ENCODE measurements at places on chromosomes 12 and 14.
A peak's percentile ranks its signal among the peaks of the same experiment; 100 is the strongest.

DNA sequence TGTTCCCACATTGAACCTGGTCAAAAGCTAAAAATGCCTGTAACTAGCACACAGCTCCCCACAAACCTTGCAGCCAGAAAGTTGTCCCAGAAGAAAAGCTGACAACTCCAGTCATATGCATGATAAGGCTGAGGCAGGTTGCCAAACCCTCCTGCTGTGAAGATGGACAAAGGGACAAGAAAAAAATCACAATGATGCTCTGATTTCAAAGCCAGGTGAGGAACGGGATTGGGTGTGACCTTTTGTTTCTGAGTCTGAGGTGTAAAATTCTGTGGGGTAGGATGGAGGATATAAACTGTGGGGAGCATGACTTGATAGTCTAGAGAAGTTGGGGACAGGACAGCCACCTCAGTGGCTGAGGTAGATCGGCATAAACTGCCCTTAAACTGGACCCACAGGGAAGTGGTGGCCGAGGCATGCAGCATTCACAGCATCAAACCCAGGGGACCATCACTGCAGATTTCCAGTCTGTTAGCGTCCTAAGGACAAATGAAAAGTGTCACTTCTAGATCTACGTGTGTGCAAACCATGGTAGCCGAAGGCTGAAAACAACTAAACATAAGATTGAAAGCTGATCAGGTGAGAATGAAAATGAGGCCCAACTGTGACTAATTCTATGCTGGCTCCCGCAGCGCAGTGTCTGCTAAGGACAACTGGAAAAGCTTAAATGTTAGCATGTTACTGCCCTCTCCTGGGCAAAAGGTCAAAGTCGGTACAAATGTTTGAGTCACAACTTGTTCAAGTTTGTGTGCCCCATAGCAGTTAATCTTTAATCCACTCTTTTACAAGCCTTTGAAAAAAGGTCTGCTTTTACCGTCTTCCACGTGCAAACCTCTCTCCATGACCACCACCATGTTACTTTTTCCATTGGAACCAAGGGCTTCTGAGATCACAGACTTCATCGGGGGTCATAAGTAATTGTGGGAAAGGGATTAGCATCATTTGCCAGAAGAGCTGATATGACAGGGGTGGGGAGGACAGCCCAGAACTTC lies 39.8 kb downstream of the GRIN2B start:
- no peak for DNase-seq

GRCh38 chr14:41586237-41586636 lies 20.4 kb upstream of the LRFN5 start:
- no peak for DNase-seq

- DNase-seq = peak; percentile 30
These were observed 47.3 kb upstream of the TMED10 start for GRCh38 chr14:75223664-75224154.

DNA sequence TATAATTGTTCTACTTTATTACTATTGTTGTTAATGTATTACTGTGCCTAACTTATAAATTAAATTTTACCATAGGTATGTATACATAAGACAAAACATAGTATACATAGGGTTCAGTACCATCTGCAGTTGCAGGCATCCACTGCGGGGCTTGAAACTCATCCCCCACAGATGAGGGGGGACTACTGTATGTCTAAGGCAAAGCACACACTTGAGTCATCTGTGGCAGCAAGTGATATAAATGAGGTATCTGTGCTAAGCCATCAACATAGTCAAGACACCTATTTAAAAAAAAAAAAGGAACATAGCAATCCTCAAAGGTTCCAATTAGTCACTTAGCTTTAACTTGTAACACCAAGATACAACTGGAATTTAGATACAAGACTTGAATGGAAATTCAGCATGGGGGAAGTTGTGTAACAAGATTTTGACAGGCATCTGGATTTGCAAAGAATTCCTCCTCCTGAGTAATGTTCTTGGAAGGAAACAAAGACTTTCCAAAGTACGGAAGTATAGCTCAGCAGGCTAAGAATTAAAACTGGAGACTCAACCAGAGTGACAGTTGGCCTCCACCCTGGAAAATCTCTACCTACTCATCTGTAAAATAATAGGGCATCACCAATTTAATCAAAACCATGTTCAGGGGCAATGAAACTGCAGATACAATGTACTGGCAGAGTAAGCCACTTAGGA lies 14.9 kb downstream of the DCAF5 start:
- no peak for DNase-seq

- DNase-seq = peak; percentile 9
These were observed 14.7 kb downstream of the SLC48A1 start for GRCh38 chr12:47787596-47788319.

GRCh38 chr14:36717363-36717762 lies 55.7 kb downstream of the PAX9 start:
- no peak for DNase-seq

- DNase-seq = no peak
These were observed 20.4 kb downstream of the EID3 start for GRCh38 chr12:104323899-104324298.

DNA sequence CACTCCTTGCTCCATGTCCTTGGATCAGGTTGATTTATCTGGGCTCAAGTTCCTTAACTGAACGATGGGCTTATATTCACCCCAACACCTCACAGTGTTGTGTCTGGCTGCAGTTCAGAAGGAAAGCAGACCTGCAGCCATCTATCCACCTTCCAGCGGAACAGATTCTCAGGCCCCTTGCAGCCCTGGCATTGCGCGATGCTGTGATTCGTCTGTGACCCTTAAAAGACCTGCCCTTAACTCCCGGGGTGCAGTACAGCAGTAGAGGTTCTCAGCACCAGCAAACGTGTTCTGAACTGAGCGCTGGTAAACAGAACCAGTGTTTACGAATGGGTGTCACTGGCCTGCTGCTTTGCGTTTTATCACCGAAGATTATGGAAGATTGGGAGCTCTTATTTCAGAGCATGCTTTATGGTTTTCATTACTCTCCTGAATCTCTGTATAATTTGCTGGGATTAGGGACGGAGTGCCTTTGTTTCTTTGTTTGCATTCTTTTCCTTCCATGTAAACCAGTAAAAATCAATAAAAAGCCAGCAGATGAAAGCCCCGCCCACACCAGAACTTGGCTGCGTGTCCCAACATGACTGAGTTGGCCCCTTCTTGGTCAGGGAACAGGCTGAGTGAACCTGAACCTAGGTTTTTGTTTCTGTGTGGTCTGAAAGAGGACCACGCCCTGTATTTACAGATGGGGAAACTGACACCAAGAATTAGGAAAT lies 286.7 kb upstream of the CRY1 start:
- no peak for DNase-seq

DNA sequence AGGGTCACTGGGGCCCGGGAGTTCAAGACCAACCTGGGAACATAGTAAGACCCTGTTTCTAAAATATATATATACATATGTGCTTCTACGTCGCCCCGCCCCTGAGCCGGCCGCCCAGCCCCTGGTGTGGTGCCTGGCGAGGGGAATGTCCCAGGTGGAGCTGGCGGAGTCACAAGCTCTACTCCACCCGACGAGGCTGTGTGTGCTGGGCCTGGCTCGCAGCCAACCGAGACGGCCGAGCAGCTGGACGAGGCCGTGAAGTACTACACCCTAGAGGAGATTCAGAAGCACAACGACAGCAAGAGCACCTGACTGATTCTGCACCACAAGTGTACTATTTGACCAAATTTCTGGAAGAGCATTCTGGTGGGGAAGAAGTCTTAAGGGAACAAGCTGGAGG lies 22.1 kb upstream of the ITPK1 start:
- peak; percentile 63 for DNase-seq

DNA sequence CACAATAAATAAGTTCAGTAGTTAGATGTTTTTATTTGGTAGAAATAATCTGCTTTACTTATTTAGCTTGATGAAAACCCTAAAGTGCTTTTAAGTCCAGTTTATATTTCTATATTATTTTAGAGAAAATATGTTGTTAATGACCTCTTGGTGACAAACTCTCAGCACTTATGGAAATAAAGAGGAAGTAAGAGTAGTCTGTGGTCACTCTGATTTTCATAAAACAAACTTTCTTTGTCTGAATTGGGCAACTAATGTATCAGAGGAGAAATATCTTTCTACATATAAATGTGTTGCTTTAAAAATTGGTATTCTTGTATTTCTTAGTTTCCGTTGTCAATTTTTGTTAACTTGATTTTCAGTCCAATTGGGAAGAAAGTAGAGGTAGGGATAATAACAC lies 878.9 kb upstream of the SEL1L start:
- no peak for DNase-seq

- DNase-seq = no peak
These were observed 1108.9 kb downstream of the BCL11B start for GRCh38 chr14:98162856-98163805.

- no peak for DNase-seq
These were observed 101.6 kb downstream of the TSPAN9 start for GRCh38 chr12:3178671-3179313.

DNA sequence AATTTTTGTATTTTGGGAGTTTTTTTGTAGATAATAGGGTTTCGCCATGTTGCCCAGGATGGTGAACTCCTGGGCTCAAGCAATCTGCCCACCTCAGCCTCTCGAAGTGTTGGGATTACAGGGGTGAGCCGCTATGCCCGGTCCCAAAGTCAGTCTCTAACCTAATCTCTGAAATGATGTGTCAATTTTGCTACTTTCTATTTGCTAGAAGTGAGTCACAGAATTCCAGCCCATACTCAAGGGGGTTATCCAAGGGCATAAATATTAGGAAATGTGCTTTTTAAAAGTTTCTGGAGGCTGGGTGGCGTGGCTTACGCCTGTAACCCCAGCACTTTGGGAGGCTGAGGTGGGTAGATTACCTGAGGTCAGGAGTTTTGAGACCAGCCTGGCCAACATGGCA lies 40.5 kb downstream of the RESF1 start:
- DNase-seq = no peak

GRCh38 chr14:34701808-34702207 lies 12.6 kb downstream of the CFL2 start:
- no peak for DNase-seq

DNA sequence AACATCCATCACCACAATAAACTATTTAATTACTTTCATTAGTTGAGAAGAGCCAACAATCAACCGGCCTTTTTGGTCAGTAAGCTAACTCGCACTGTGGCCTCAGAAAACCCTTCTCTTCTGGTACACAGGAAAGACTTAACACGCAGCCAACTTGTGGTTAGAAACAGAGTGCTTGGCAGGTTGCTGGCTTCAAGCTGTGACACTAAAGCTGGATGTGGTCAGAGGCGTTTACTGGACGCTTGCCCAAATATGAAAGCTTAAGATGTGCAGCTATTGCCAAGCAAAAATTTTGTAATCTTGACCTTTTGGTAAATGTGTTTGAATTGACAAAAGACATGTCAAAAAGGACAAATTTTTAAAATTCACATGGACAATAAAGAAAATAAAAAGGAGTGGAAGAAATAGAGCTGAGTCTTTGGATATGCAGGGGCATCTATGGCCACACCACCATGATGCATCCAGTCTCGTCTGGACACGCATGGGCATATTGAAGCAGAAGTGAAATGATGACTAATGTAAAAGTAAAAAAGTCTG lies 2.6 kb upstream of the KLRK1 start:
- DNase-seq = peak; percentile 56

DNA sequence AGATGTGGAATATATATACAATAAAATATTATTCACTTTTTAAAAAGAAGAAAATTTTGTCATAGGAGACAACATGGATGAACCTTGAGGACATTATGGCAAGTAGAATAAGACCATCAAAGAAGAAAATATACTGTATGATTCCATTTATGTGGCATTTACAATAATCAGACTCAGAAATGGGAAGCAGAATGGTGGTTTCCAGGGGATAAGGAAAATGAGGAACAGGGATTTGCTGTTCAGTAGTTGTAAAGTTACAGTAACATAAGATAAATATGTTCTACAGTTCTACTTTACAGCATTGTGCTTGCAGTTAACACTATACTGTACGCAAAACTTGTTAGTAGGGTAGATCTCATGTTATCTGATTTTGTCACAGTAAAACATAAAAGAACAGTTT lies 1271.0 kb downstream of the LRFN5 start:
- DNase-seq = no peak

DNA sequence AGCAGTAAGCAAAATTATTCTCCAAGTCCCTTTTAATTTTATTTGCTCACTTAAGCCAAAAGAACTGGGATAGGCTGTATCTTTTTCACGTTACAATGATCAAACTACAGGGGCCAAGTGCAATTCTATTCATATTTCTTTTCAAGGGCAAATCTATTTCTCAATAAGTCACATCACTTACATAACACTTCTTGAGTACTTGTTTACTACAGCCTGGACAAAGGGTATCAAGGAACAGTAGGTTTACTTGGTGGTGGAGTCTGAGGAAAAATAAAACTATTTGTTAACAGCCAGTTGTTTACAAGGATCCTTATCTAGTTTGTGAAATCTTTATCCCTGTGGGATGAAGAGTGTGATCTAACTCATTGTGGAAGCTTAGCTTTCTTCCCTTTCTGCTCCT lies 72.1 kb downstream of the PDE3A start:
- DNase-seq = no peak

All from left ventricle myocardium inferior (tissue), 1 donor.